ENCODE measurements at places on chromosomes 16 and 17.

GRCh38 chr16:84741340-84741830 is 41.6 kb downstream of the USP10 start:
- no peak for DNase-seq

- DNase-seq, result no peak
Measured at GRCh38 chr16:69194488-69194887, 7.5 kb downstream of the SNTB2 start.

DNA sequence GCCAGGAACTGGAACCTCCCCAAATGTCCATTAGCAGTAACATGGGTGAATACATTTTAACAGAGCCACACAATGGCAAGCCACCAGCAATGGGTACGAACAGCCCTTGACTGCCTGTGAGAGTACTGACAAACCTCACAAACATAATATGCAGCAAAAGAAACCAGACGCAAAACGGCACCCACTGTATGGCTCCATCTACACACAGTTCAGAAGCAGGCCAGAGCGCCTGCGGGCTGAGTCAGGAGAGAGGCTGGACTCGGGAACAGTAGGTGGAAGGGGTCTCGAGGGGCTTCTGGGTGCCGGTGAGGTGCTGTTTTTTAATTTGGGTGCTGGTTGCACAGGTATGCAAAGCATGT is 77.4 kb upstream of the TOB1 start:
- DNase-seq, result no peak

- DNase-seq, result peak; percentile 20
Measured at GRCh38 chr17:1882836-1883235, 53.0 kb downstream of the RPA1 start.

- DNase-seq, result no peak
Measured at GRCh38 chr17:16938496-16939207, 33.3 kb downstream of the TNFRSF13B start.

GRCh38 chr17:2904135-2904534 is 107.9 kb downstream of the RAP1GAP2 start:
- no peak for DNase-seq

- no peak for DNase-seq
Measured at GRCh38 chr17:78935419-78936323, 10.5 kb upstream of the TIMP2 start.

GRCh38 chr16:54808890-54809289 is 121.8 kb upstream of the IRX5 start:
- DNase-seq, result no peak

DNA sequence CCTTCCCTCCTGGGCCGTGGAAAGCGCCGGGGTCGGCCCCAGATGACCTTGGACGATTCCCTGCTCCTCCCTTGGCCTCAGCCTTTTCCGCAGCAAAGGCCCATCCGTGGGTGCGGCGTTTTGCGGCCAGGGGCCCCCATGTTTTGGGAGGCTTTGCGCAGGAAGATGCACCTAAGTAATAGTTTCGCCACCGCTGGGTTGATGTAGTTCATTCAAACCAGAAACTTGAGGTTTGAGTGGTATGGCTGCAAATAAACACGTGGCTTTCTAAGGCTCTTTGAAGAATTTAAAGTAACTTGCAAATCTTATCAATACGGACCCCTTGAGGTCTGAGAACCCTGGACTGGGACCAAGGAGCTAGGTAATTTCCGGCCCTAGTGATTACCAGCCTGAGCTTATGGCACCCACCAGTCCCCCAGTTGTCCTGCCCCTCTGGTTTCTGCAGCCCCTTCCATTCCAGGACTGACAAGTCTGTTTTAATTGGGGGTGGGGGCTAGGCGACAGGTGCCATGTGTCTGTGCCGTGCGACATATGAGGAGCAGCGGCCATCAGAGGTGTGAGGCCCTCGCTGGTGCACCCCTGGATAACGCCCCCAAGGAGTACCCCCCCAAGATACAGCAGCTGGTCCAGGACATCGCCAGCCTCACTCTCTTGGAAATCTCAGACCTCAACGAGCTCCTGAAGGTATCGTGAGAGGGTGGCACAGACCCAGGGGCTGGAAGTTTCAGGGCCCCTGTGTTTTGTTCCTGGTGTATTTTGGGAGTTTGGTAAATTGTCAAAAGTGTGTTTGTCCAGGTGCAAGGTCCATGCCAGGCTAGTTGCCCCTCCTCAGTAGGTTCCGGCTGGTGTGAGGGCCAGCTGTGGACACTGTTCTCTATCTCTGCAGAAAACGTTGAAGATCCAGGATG is 834 bp downstream of the MRPL12 start:
- no peak for DNase-seq

GRCh38 chr16:19085679-19086200 is 18.3 kb downstream of the COQ7 start:
- DNase-seq, result no peak

DNA sequence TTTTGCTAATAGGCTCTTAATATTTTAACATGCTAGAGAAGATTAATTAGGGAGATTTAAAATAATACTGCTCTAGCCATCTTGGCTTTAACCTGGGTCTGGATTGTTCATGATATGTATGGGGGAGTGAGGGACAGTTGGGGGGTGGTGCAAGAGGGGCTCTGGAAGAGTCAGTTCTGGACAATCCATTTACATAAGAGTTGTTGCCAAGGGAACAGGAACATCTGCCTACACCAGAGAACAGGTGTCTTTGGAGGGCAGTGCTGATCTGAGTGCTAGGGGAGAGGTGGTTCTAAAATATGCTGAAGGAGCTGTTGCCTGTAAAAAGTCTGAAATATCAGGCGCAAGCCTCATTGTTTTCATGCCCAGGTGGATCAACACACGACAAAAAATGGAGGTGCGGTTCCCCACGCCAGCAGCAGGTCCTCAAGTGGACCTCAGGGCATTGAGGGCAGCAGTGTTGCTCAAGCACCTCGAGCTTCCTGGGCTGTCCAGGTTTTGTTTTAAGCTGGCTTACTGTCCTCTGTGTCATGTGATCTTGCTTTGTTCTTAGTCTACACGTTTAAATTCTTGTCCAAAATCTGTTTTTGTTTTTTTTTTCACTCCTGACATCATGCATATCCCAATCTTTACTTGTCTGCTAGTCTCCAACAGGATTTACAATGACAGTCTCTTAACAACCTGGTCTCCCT is 25.4 kb upstream of the WSB1 start:
- DNase-seq, result peak; percentile 54

GRCh38 chr17:70157151-70157550 is 12.2 kb upstream of the KCNJ2 start:
- DNase-seq, result no peak

GRCh38 chr17:48211787-48212186 is 104.2 kb downstream of the SNX11 start:
- DNase-seq, result no peak

GRCh38 chr16:80407265-80407987 is 133.4 kb upstream of the DYNLRB2 start:
- DNase-seq, result no peak

DNA sequence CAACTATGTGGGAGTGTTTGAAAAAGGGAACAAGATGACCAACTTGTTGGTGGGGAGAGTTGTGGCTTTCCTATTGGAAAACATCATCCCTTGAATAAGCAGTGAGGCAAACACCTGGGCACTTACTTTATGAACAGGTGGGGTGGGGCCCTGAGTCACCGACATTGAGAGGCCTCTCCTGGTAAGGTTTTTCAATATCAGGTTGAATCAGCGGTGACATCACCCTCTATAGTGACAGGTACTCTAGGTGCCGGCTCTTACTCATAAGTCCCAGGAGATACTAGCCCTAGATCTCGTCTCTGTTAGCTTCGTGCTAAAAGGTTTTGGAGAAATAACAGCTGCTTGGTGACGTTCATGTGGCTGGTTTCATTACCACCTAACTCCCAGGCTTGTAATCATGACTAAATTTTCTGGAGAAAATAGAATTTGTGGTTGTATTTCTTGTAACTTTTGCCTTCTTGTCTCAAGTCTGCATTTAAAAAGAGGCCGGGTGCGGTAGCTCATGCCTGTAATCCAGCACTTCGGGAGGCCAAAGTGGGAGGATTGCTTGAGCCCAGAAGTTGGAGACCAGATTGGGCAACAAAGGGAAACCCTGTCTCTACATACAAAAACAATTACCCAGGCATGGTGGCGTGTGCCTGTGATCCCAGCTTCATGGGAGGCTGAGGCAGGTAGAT is 19.3 kb downstream of the CDH1 start:
- DNase-seq, result peak; percentile 18

DNA sequence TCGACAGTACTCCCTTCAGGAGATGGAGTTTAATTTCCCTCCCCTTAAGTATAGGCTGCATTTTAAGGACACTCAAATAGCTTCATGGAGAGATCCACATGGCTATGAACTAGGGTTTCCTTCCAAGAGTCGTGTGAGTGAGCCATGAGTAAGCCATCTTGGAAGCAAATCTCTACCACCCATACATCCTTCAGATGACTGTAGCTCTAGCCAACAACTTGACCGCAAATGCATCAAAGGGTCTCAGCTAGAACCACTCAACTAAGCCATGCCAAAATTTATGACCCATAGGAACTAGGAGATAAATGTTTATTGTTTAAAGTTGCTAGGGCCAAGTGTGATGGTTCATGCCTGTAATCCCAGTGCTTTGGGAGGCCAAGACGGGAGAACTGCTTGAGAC is 43.4 kb downstream of the METTL16 start:
- DNase-seq, result no peak

- DNase-seq, result no peak
Measured at GRCh38 chr17:52157603-52158449, 688 bp downstream of the CA10 start.

GRCh38 chr17:50632637-50633036 is 2.0 kb upstream of the ABCC3 start:
- DNase-seq, result no peak

DNA sequence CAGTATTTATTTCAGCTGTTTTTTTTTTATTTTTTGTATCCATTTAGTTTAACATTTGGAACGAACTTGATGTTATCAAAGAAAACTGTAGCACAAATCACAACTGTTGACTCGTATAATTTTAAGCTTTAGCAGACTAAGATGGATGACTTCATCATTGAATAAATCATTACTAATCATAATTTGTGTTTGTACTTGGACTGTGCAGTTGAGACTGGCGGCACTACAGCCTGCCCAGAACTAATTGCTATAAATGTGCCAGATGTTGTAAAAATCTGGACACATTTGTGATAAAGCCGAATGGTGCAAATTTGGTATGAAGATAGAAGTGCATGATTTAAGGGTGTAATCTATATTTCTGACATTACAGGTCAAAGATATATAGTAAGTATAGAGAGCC is 897.7 kb upstream of the CDH8 start:
- no peak for DNase-seq

Measured in NCI-H146 (cell line).